ENCODE measurements at places on chromosomes 11 and 22. TPM values are rescaled to one million over a fixed set of nuclear protein-coding genes. Genes with fewer than 3 reads are reported as not detected.
A peak's percentile ranks its signal among the peaks of the same experiment; 100 is the strongest.

OAF gene
- 43.0 TPM for total RNA-seq

OR52A1 gene
- not detected for total RNA-seq

CSNK2A3 gene
- total RNA-seq = 0.42 TPM

SLC1A2 gene
- 32.4 TPM for total RNA-seq

APOBEC3B gene
- total RNA-seq = 1.7 TPM

KIRREL3 gene
- 0.14 TPM for total RNA-seq

B4GAT1 gene
- 12.6 TPM for total RNA-seq

GAB4 gene
- total RNA-seq = not detected

MEI1 gene
- total RNA-seq = not detected

LARGE2 gene
- 14.0 TPM for total RNA-seq

CHRNA10 gene
- 0.38 TPM for total RNA-seq

TNNI2 gene
- 2.5 TPM for total RNA-seq

DNA sequence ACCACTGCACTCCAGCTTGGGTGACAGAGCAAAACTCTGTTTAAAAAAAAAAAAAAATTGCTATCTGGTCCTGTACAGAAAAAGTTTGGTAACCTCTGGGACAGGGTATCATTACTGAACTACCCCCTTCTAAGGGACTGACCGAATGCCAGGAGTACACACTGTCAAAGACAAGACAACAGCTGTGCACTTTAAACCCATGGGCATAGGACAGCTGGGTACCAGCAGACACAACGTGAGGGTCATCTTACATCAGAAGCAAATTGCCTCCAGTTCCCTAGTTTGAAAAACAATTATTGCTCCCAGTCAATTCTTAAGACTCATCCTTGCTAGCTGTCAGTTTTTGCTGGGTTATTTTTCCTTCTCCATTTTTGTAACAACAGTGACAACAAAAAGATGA is 17.8 kb downstream of the CD59 start:
- H3K4me3 ChIP-seq = no peak overlapping the region
- H3K36me3 ChIP-seq = peaks cover 28% of the 10 kb centered on the region
- no peak for DNase-seq
- no peaks in the 10 kb centered on the region for H3K27me3 ChIP-seq
- H3K27ac ChIP-seq = no peak overlapping the region

DNA sequence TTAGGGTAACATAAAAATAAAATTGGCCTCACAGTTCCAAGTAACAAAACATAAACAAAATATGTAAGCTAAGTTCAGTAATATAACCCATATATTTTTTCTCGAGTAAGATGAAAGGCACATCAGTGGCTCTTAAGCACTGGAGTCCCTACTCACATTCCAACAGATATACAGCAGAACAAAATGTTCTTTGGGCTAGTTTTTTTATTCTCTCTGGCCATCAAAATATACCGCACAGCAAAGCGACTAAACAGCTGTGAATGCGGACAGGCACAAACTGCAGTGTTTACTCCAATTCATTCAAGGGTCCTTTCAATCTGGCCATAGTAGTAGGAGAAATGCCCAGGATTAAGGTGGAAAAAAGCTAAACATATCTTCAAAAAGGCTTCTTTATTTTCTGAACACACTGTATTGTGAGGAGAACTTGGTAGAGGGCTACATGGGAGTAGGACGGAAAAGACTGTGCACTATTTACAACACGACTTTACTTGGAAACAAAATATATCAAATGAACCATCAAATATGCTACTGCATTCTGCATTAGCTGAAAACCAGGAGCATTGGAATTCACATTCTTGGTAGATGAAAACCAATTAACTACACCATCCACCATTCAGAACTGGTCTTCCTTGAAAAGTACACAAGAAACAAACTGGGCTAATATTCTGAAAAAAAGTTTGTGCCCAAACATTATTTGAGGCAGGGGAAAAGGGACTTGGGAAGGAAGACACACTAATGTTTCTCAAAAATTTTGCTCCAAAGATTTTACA is 4.4 kb downstream of the CDON start:
- H3K27me3 ChIP-seq = no peaks in the 10 kb centered on the region
- DNase-seq = no peak
- H3K27ac ChIP-seq = no peak overlapping the region
- H3K4me3 ChIP-seq = no peak overlapping the region

GRCh38 chr22:42868751-42869251 is 11.7 kb upstream of the ARFGAP3 start:
- no peaks in the 10 kb centered on the region for H3K27me3 ChIP-seq
- H3K27ac ChIP-seq = peak overlapping the region; percentile 52

- peaks cover 14% of the 10 kb centered on the region for H3K4me1 ChIP-seq
- peak; percentile 63 for DNase-seq
- no peak overlapping the region for H3K4me3 ChIP-seq
- no peaks in the 10 kb centered on the region for H3K36me3 ChIP-seq
- H3K27me3 ChIP-seq = no peaks in the 10 kb centered on the region
Observed at GRCh38 chr11:64219354-64219684, 6.7 kb downstream of the TRPT1 start.

DNA sequence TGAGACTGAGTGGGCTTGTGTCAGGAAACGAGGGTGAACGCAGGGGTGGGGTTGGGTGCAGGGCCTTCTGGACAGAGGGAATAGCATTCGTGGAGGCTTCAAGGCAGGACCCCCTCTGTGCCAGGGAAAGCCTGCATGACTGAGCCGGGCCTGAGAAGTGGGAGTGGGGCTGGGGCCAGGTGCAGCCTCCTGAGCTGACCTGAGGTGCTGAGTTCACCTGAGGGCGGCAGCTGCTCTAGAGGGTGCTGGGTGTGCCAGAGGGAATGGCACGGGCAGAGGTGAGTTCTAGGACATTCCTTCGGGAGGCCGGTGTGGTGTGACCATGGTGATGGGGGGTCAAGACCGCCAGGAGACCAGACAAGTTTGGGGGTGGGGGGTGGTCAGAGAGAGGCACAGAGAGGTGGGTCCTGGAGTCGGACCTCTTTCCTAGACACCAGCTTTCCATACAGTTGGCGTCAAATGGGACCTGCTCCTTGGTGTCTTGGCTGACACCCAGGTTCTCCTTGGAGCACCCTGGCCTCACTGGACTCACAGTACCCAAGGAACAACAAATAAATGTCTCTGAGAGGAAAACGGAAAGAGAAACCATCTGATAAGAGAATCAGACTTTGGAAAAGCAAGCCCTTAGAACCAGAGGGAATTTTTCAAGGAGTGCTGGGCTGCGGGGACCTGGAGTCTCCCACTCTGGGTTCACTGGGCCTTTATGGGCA is 7.7 kb downstream of the MPPED1 start:
- H3K27ac ChIP-seq = no peak overlapping the region
- no peaks in the 10 kb centered on the region for H3K36me3 ChIP-seq
- no peak for DNase-seq
- no peaks in the 10 kb centered on the region for H3K4me1 ChIP-seq
- H3K4me3 ChIP-seq = no peak overlapping the region

DNA sequence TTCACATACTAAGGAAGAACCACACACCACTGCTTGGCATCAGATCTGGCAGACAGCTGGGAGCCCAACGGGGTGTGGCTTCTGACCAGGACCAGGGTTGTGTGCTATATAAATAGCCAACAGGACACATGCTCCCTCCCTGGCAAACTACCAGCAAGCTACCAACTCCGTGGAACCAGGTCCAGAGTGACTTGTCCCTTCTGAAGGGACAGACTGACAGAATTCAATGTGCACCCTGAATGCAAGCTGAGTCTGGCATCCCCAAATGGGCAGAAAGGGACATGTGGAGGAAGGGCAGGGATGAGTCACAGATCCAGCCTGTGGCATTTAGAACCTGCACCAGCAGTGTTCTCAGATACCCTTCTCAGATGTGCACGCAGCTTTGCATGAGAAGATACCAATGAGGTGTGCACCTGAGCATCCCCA is 92.9 kb downstream of the MICAL3 start:
- no peak overlapping the region for H3K4me3 ChIP-seq
- H3K36me3 ChIP-seq = no peaks in the 10 kb centered on the region
- H3K27ac ChIP-seq = no peak overlapping the region
- H3K4me1 ChIP-seq = no peaks in the 10 kb centered on the region
- no peaks in the 10 kb centered on the region for H3K27me3 ChIP-seq
- DNase-seq = no peak

- H3K36me3 ChIP-seq = no peaks in the 10 kb centered on the region
- no peak overlapping the region for H3K27ac ChIP-seq
- H3K27me3 ChIP-seq = no peaks in the 10 kb centered on the region
- peaks cover 5% of the 10 kb centered on the region for H3K4me1 ChIP-seq
- H3K4me3 ChIP-seq = no peak overlapping the region
- no peak for DNase-seq
Observed at GRCh38 chr22:20315337-20316216, 4.3 kb downstream of the DGCR6L start.

DNA sequence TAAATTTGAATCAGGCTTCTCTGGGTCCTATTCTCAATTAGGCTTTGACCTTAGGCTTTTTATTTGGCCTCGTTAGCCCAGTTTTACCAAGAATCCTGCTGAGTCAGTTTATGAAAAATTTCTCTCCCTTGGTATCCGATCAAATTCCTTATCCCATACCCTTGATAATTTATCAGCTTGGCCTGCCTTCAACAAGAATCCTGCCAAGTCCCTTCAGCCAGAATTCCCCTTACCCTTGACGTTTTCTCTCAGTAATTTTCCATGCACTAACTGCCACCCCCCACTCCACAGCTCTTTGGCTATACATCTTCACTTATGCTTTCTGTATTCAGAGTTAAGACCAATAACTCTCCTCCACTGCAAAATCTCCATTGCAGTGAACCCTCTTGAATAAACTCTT is 811.0 kb upstream of the CCDC90B start:
- no peak overlapping the region for H3K4me3 ChIP-seq
- no peak for DNase-seq
- H3K36me3 ChIP-seq = no peaks in the 10 kb centered on the region
- H3K4me1 ChIP-seq = no peaks in the 10 kb centered on the region

- no peaks in the 10 kb centered on the region for H3K27me3 ChIP-seq
- no peaks in the 10 kb centered on the region for H3K36me3 ChIP-seq
- H3K4me3 ChIP-seq = no peak overlapping the region
- no peak for DNase-seq
- H3K4me1 ChIP-seq = no peaks in the 10 kb centered on the region
- H3K27ac ChIP-seq = no peak overlapping the region
Observed at GRCh38 chr11:117625237-117625636, 171.8 kb downstream of the DSCAML1 start.

GRCh38 chr11:2955906-2956476 is 26.8 kb upstream of the PHLDA2 start:
- H3K36me3 ChIP-seq = peaks cover 80% of the 10 kb centered on the region
- H3K4me3 ChIP-seq = no peak overlapping the region
- H3K27me3 ChIP-seq = no peaks in the 10 kb centered on the region
- no peak overlapping the region for H3K27ac ChIP-seq
- H3K4me1 ChIP-seq = no peaks in the 10 kb centered on the region

GRCh38 chr11:19819148-19819547 is 106.5 kb downstream of the NAV2 start:
- no peaks in the 10 kb centered on the region for H3K36me3 ChIP-seq
- no peak overlapping the region for H3K4me3 ChIP-seq
- no peaks in the 10 kb centered on the region for H3K27me3 ChIP-seq
- peaks cover 38% of the 10 kb centered on the region for H3K4me1 ChIP-seq
- no peak for DNase-seq

DNA sequence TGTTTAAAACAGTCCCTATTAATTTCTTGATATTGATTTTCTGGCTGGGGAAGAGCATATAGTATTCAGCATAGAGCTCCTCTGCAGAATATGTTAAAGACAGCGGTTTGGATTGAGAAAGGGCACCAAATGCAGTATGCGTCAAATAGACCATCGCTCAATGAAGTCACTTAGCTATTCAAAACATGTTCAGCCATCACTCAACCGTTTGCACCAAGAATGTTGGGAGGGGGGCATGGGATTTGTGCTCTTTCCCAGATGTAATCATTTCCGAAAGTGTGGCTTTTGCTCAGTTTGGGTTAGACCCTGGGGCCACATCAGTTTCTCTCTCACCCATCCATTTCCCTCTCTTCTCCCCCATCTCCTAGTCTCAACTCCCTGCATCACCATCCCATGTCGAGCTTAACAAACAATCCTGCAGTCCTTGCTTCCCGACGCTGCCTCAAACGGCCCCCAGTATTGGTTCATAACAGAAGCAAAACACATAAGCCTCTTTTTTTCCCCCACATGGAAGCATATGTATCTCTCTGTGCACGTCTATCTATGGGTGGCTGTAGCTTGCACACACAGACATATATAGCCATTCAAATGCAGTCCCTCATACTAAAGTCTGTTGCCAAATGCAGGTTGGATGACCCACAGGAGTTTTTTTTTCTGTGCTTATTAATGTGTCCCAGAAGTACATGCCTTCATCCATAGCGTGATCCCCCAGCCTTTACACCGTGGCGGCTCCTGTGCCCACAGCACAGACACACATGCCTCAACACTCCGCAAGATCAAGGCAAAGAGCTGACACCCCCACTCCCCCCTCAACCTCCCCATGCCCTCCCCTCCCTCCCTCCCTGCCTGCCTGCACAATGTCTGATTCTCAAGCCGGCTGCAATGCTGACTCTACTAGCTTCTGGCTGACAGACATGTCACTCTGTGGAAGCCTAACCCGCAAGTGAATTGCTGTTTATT is 2.6 kb downstream of the CACNG2 start:
- H3K27me3 ChIP-seq = no peaks in the 10 kb centered on the region
- no peak overlapping the region for H3K27ac ChIP-seq

All from pancreas (tissue), 10 donors.